Mesendoderm (in vitro differentiated cells): ENCODE measurements at places on chromosomes 1 and 21.

DNA sequence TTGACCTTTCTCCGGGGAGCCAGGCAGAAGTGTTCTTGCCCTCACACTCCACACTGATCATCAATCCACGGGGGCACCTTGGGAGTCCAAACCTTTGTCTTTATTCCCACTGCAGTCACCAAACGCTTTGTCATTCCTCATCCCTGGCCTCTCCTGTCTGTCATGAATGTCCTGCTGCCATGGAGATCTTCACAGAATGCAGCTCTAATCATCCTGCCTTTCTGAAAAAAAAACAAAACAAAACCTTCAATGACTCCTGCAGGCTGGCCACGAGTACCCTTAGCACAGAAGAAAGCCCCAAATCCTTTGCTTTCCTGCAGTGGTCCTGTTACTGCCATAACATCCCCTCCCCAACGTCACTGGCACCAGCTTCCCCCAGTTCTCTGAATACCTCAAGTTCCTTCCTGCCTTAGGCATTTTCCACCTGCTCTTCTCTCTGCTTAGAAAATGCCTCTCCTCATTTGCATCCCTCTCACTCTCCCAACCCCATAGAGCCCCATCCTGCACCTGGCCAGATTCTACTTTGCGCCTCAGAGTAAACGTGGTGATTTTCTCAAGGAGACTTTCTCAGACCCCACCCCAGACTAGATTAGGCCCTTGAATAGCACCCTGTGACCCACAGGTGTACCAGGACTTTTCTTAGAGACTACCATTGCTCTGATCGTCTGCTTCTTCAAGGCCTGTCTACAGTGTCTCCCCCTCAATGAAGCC is 131.2 kb downstream of the AK5 start:
- DNase-seq = peak; percentile 33
- H3K4me3 ChIP-seq = no peak overlapping the region
- H3K36me3 ChIP-seq = no peaks in the 10 kb centered on the region

DNA sequence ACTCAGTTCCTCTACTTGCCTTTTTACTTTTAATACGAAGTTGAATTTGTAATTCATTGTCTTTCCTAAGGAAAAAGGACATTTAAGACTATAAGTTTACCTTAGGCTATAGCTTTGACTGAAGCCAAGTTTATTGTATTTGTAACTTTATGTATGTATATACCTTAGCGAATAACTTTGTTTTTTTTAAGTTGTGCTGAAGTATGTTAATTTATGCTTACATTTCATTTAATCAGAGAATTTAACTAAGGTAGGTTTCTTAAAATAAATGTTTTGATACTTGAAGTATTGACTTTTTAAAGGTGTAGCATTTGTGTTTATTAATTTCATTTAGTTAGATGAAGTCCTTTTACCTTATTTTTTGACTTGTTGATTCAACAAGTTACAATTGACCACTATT is 55.2 kb upstream of the TPTE start:
- no peak for DNase-seq
- no peak overlapping the region for H3K4me3 ChIP-seq
- no peaks in the 10 kb centered on the region for H3K27me3 ChIP-seq
- no peak overlapping the region for H3K27ac ChIP-seq
- no peaks in the 10 kb centered on the region for H3K36me3 ChIP-seq

DNA sequence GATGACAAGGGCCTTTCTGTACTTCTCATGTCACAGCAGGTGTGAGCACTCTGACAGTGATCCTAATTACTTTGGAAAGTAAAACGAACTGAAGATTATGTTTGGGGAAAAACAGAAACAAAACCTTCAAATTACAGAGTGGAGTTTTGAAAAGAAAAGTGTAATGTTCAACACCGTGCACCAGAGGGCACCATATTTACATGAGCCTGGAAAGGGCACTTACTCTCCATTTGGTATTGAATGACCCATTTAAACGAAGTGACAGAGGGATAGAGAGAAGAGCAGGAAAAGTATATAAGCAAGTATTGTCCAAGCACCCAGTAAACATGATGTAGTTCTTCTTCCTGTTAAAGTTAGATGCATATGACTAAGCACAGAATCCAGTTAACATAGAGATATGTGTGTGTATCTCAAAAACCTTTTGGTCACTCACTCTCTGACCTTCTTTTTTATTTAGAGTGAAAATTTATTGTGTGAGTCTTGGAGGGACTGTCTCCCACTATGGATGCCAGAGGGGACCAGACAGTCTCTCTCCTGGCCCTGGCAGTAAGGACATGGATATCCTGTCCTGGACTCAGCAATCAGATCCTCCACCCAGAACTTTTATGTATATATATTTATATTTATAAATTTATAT is 3.8 kb upstream of the RGSL1 start:
- H3K4me3 ChIP-seq = no peak overlapping the region
- no peaks in the 10 kb centered on the region for H3K27me3 ChIP-seq
- H3K4me1 ChIP-seq = no peaks in the 10 kb centered on the region
- peak; percentile 79 for DNase-seq
- no peak overlapping the region for H3K27ac ChIP-seq
- no peaks in the 10 kb centered on the region for H3K36me3 ChIP-seq

DNA sequence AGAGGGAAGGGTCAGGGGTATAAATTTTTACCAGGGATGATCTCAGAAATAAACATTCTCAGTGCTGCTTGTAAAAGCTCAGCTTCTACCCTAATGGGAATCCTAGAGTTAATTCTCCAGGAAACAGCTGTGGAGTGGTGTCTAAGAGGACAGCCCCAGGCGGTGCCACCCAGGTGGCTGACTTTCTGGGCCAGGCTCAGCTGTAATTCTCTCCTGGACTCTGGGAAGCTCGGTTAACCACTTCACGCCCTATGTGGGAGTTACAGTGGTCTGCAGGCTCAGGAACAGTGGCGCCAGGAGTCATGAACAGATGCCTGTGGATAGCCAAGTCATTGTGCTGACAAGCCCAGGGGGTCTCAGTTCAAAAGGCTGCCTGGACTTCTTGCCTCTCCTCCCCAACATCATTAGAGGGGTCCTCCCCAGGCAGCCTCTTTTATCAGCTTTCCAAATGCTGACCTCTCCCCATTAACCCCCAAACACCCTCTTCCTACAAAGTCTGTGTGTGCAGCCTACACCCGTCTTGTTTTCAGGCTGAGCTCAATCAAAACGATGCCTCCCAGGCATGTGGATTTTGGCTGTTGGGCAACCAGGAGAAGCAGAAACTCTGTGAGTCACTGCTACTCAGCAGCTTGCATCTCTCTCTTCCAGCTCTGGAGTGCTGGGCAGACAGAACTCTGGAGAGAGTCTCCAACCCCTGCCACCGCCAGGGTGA is 1.2 kb downstream of the HHIPL2 start:
- no peak overlapping the region for H3K4me3 ChIP-seq
- H3K36me3 ChIP-seq = no peaks in the 10 kb centered on the region
- no peaks in the 10 kb centered on the region for H3K4me1 ChIP-seq
- no peak overlapping the region for H3K27ac ChIP-seq
- DNase-seq = peak; percentile 71
- H3K27me3 ChIP-seq = no peaks in the 10 kb centered on the region

- no peak overlapping the region for H3K4me3 ChIP-seq
- DNase-seq = no peak
- H3K36me3 ChIP-seq = no peaks in the 10 kb centered on the region
- no peak overlapping the region for H3K27ac ChIP-seq
Measured at GRCh38 chr1:52937433-52938182, 10.5 kb downstream of the SCP2 start.

DNA sequence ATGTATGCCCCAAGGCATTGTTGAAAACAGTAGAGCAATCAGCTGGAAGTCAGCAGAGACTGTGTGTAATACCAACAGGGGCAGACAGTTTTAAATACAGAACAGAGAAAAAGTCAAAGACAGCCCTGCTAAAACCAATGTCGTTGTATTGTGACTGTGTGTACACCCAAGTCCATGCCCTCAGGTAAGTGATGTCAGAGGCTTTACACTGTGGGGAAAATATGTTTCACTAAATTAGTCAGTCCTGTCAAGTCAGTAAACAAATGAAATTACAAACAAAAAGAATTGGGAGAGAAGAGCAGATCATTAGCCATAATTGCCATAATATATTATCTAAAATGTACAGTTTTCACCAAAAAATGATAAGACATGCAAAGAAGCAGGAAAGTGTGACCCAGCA is 2.4 kb upstream of the CYP2J2 start:
- no peak overlapping the region for H3K27ac ChIP-seq
- no peak overlapping the region for H3K4me3 ChIP-seq
- H3K27me3 ChIP-seq = peaks cover 4% of the 10 kb centered on the region
- no peak for DNase-seq
- no peaks in the 10 kb centered on the region for H3K4me1 ChIP-seq

DNA sequence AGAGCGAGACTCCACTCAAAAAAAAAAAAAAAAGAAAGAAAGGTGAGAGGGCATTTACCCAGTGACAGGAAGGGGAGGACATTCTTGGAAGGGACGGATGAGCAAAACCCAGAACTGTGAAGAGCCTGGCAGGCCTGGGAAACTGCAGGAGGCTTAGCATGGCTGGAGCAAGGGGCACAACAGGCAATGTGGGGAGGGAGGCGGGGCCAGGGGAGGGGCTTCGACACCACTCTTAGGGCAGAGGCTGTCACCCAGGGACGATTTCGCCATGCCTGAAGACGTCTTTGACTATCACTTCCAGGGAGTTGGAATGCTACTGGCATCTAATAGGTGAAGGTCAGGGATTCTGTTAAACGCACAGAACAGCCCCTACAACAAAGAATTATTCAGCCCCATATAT is 184.0 kb downstream of the HUNK start:
- no peaks in the 10 kb centered on the region for H3K27me3 ChIP-seq
- peak; percentile 40 for DNase-seq
- H3K36me3 ChIP-seq = no peaks in the 10 kb centered on the region

DNA sequence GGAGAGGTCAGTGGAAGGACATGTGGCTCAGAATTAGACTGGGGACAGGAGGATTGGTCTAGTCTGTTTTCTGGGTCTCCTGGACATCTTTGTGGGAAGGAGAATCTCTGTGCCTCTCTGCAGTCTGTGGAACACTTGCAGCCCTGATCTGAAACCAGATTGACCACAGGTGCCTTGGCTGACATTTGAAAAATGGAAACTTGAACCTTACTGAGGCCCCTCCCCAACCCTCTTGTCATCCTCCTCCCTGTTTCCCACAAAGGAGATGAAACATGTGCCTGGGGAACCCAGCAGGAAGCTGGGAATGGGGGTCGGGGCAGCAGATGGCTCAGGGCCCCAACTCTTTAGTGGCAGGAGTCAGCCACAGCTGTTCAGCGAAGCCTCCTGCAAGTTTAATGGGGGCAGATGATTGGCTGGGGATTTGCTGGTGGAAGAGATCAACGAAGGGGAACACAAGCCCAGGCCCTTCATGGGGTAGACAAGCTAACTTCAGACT is 18.1 kb downstream of the VASH2 start:
- peaks cover 9% of the 10 kb centered on the region for H3K36me3 ChIP-seq
- peaks cover 6% of the 10 kb centered on the region for H3K4me1 ChIP-seq
- H3K27ac ChIP-seq = no peak overlapping the region
- H3K27me3 ChIP-seq = no peaks in the 10 kb centered on the region
- DNase-seq = no peak

- no peak overlapping the region for H3K27ac ChIP-seq
- no peak overlapping the region for H3K4me3 ChIP-seq
- no peak for DNase-seq
- H3K4me1 ChIP-seq = peaks cover 7% of the 10 kb centered on the region
- H3K27me3 ChIP-seq = no peaks in the 10 kb centered on the region
- no peaks in the 10 kb centered on the region for H3K36me3 ChIP-seq
Measured at GRCh38 chr1:183739082-183739481, 65.8 kb upstream of the RGL1 start.

DNA sequence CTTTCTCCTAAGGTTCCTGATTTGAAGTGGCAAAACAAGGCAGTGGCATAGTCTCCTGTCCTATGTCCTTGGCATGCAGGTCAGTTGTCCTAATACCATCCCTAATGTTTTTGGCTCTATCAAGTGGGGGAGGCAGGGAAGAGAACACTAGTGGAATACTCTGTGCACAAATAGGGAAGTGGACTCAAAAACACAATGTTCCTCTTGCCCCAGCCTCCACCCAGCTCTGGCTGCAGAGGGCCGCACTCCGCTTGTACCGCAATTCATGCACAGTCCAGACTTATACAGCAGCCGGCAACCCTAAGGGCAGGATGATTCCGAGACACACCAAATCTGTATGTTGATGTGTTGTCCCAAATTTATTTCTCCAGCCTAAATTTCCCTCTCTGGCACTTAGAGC is 14.5 kb downstream of the PLEKHO1 start:
- H3K27ac ChIP-seq = no peak overlapping the region
- no peaks in the 10 kb centered on the region for H3K36me3 ChIP-seq
- no peak for DNase-seq
- peaks cover 22% of the 10 kb centered on the region for H3K4me1 ChIP-seq

DNA sequence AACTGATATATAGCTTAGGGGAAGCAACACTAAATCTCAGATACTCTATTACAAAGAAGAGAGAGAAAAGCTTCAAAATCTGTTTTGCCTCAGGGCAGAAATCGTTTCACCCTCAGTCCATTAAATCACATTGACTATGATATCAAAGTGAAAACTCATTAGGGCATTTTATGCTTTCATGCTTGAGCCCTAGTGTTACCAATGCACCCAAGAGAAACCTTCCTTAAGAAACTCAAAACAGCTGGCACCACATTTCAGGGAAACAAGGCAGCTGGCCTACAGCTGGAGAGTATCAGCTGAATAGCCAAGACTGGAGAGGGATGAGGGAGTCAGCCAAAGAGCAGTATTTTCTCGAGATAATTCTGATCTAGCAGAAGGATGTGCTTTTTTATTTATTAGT is 14.9 kb downstream of the COLGALT2 start:
- no peaks in the 10 kb centered on the region for H3K27me3 ChIP-seq
- H3K4me1 ChIP-seq = peaks cover 6% of the 10 kb centered on the region
- no peaks in the 10 kb centered on the region for H3K36me3 ChIP-seq
- no peak for DNase-seq
- H3K4me3 ChIP-seq = no peak overlapping the region

GRCh38 chr1:218867941-218868626 is 305.6 kb upstream of the LYPLAL1 start:
- DNase-seq = no peak
- no peak overlapping the region for H3K27ac ChIP-seq
- H3K27me3 ChIP-seq = no peaks in the 10 kb centered on the region
- no peaks in the 10 kb centered on the region for H3K4me1 ChIP-seq
- no peaks in the 10 kb centered on the region for H3K36me3 ChIP-seq

- no peaks in the 10 kb centered on the region for H3K36me3 ChIP-seq
- DNase-seq = no peak
- H3K27me3 ChIP-seq = no peaks in the 10 kb centered on the region
- H3K27ac ChIP-seq = no peak overlapping the region
- no peak overlapping the region for H3K4me3 ChIP-seq
- H3K4me1 ChIP-seq = no peaks in the 10 kb centered on the region
Measured at GRCh38 chr1:87143413-87144135, 185.1 kb upstream of the LMO4 start.

DNA sequence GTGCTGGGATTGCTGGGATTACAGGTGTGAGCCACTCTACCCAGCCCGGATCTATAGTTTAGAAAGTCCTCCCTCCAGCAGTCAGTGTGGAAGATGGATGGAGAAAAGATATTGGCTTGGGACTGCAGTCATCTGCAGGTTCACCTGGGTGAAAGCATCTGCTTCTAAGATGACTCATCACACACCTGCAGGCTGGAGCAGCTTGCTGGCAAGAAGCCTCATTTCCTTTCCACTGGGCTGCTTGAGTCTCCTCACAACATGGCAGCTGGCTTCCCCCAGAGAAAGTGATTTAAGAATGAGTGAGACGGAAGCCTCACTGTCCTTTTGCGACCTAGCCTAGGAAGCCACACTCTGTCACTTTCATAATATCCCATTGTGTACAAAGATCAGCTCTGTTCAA is 50.0 kb downstream of the FOXO6 start:
- no peak overlapping the region for H3K4me3 ChIP-seq
- peak; percentile 21 for DNase-seq
- no peak overlapping the region for H3K27ac ChIP-seq
- H3K27me3 ChIP-seq = no peaks in the 10 kb centered on the region

- no peak for DNase-seq
- H3K27ac ChIP-seq = no peak overlapping the region
- H3K4me3 ChIP-seq = no peak overlapping the region
- no peaks in the 10 kb centered on the region for H3K36me3 ChIP-seq
- no peaks in the 10 kb centered on the region for H3K4me1 ChIP-seq
Measured at GRCh38 chr1:215731699-215732098, 164.6 kb downstream of the KCTD3 start.
